ENCODE measurements at places on chromosomes 16 and 17. TPM values are rescaled to one million over a fixed set of nuclear protein-coding genes. Genes with fewer than 3 reads are reported as not detected.

DNA sequence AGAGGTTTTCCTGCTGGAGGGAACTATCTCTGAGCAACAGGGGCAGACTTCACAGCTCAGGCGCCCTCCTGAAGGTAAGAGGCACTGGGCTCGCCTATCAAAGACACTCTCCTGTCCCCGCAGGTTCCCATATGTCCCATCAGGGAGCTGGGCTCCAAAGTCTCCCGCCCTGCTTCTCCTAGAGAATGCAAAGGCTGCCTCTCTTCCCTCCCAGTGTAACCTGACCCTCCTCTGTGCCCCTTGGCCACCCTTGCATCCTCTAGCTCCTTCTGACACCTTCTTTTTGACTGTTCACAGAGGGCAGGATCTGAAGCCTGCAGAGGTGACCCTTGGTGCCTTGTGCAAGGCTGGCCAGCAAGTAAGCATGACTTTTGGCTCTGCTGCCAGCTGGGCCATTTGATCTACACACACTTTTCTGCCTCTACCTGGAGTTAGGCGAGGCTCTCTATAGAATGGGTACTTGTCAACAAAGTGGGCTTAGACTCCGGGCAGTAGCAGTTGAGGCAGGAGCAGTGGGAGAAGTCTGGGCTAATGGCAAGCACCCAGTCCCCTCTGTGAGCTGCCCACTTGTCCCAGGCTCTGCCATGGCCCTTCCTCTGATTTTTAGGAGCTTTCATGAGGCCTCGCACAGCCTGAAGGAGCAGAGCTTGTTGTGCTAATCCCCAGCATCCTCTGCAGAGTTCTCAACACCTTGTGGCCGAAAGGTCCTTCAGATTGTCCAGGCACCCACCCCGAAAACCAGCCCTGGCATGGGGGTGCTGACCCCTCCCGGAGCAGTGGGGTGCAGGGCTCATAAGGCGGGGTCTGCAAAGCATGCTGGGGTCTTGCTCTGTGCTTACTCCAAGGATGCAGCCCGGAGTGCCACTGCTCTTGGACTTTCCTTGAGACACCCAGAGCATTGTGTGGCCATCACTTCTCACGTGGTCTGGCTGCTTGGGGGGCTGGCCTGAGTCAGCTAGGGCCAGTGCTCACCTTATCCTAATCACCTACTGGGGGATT lies 122.9 kb downstream of the METRNL start:
- peak overlapping the region; percentile 11 for H3K27ac ChIP-seq
- no peaks in the 10 kb centered on the region for H3K36me3 ChIP-seq
- peaks cover 9% of the 10 kb centered on the region for H3K4me1 ChIP-seq
- no peak overlapping the region for H3K4me3 ChIP-seq
- peak; percentile 11 for DNase-seq

- no peak overlapping the region for H3K27ac ChIP-seq
- no peak overlapping the region for H3K4me3 ChIP-seq
Measured at GRCh38 chr17:17313350-17313991, 10.3 kb downstream of the NT5M start.

GRCh38 chr16:47956916-47957315 lies 198.9 kb downstream of the ABCC12 start:
- no peaks in the 10 kb centered on the region for H3K36me3 ChIP-seq
- H3K27me3 ChIP-seq, result no peaks in the 10 kb centered on the region
- H3K27ac ChIP-seq, result no peak overlapping the region
- H3K4me3 ChIP-seq, result no peak overlapping the region
- no peak for DNase-seq

- peaks cover 7% of the 10 kb centered on the region for H3K4me1 ChIP-seq
- no peak overlapping the region for H3K4me3 ChIP-seq
- H3K27ac ChIP-seq, result no peak overlapping the region
- H3K27me3 ChIP-seq, result no peaks in the 10 kb centered on the region
- DNase-seq, result no peak
Measured at GRCh38 chr16:56120447-56121155, 70.7 kb upstream of the GNAO1 start.

DNA sequence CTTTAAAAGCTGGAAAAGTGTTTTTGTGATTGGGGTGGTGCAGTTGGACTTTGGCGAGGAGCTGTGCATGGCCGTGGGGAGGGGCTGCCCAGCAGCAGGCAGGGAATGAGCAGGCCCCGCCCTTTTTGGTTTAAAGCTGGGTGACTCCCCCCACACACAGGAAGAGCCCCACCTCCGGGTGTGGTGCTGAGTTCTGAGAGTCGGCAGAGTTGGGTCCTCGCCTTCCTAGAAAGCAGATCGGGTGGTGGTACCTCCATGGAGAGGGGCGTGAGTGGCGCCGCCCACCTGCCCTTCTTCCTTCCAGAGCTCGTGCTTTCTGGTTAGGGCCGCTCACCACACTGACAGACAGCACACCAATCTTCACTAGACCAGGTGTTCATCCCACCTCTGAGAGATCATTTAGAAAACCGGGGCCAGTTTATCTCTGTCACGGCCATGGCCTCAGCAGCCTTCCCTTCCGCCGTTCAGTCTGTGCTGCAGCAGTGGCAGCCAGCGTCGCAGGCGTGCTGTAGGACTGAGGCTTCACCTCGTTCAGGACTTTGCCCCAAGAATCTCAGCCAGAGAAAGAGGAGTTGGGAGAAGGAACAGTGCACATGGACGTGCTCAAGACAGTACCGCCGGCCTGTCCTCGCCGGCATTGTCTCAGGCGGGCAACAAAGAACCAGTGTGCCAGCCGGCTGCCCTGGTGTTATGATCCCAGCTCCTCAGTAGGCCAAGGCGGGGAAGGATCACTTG lies 144.0 kb upstream of the CHMP6 start:
- peak; percentile 34 for DNase-seq
- no peaks in the 10 kb centered on the region for H3K4me1 ChIP-seq
- no peak overlapping the region for H3K4me3 ChIP-seq

GRCh38 chr17:56897646-56898424 lies 16.0 kb downstream of the TRIM25 start:
- no peaks in the 10 kb centered on the region for H3K36me3 ChIP-seq
- no peak overlapping the region for H3K27ac ChIP-seq

DNA sequence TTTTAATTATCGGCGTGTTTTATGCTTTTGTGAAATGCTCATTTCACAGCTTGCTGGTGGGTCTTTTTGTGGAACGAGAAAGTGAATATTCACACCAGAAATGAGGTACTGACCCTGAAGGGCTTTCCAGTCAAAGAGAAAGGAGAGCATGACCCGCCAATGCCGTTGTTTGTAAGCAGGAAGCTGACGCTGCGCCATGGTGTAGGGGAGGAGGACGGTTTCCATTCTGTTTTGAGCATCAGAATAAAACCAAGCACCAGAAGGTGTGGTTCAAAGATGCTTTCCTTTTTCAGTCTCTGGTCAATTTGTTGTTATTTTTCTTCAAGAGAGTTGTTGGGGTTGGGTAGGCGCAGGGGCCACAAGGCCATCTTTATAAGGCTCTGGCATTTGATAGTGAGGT lies 669.3 kb downstream of the WWOX start:
- DNase-seq, result no peak
- no peak overlapping the region for H3K4me3 ChIP-seq
- peaks cover 6% of the 10 kb centered on the region for H3K4me1 ChIP-seq
- H3K27me3 ChIP-seq, result no peaks in the 10 kb centered on the region
- no peaks in the 10 kb centered on the region for H3K36me3 ChIP-seq

DNA sequence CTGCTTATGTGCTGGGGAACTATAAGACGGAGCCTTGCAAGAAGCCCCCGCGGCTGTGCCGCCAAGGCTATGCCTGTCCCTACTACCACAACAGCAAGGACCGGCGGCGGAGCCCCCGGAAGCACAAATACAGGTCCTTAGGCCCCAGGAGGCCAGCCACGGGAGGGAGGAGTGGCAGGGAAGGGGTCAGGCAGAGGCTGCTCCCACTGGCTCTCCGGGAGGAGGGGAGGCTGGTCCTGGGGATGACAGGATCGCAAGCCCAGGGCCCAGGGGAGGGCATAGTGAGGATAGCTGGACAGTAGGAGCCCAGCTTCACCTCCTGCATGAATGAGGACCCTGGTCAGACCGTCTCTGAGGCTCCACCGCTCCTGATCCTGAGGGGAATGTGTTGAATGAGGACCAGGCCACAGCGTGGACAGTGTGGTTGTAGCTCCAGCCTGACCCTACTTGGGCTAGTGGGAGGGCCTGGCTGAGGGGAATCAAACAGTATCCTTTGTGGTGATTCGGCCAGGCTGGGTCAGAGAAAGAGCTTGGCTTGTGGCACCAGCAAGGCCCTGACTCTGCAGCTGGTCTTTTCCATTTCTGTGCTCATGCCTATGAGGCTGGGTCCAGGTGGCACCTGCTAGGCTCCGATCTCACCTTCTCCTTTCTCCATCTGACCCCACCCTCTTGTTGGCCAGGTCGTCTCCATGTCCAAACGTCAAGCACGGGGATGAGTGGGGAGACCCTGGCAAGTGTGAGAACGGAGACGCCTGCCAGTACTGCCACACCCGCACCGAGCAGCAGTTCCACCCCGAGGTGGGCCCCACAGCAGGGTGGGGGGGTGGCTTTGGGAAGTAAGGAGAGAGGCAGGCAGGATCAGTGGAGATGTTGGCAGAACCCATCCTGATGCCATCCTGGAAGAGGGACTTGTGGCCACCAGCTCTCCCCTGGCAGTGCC lies 28.7 kb downstream of the UNK start:
- no peaks in the 10 kb centered on the region for H3K36me3 ChIP-seq
- no peaks in the 10 kb centered on the region for H3K27me3 ChIP-seq
- no peak for DNase-seq
- no peak overlapping the region for H3K27ac ChIP-seq
- peaks cover 10% of the 10 kb centered on the region for H3K4me1 ChIP-seq

- H3K4me3 ChIP-seq, result no peak within 1 kb of the TSS
- H3K27ac ChIP-seq, result no peak within 1 kb of the TSS
- H3K36me3 ChIP-seq, result no peaks in the 10 kb centered on the region
- no peaks in the 10 kb centered on the region for H3K4me1 ChIP-seq
- no peaks in the 10 kb centered on the region for H3K27me3 ChIP-seq
Measured at GRCh38 chr17:41711669-41712400, at the start of gene GAST. GAST (plus strand) TSS chr17:41712331; CDS start chr17:41715437, 3,106 bp downstream.

DNA sequence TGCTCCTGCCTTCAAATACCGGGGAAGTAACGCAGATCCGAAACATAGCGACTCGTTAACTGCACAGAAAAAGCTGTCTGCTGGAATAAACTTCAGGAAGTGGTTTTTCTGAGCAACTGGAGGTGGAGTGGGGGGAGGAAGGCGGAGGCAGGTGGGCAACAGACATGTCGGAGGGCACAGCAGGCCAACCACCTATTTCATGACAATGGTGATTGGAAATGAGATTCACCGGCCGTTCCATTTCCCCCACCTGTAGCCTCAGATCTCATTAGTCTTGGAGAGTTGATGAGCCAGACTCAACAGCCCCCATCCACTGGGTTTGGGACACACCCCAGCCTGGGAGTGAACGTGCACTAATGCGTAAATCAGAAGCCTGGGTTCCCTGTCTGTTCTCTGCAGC lies 7.7 kb upstream of the PECAM1 start:
- H3K4me3 ChIP-seq, result no peak overlapping the region
- DNase-seq, result no peak
- no peaks in the 10 kb centered on the region for H3K27me3 ChIP-seq
- no peaks in the 10 kb centered on the region for H3K4me1 ChIP-seq
- H3K36me3 ChIP-seq, result no peaks in the 10 kb centered on the region

DNA sequence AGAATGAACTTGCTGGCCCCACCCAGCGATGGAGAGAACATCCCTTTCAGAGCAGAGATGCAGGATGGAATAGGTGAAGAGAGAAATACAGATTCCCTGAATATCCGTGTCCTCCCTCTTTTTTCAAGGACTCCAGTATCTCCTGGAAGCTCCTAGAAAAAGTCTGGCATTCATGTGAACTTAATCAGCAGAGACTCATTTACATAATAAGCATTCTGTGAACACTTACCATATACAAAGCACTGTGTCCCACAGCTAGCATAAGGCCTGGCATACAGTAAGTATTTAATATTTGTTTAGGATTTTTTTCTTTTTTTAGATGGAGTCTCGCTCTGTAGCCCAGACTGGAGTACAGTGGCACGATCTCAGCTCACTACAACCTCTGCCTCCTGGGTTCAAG lies 208.5 kb upstream of the RPL38 start:
- H3K27me3 ChIP-seq, result no peaks in the 10 kb centered on the region
- H3K36me3 ChIP-seq, result no peaks in the 10 kb centered on the region
- DNase-seq, result no peak

DNA sequence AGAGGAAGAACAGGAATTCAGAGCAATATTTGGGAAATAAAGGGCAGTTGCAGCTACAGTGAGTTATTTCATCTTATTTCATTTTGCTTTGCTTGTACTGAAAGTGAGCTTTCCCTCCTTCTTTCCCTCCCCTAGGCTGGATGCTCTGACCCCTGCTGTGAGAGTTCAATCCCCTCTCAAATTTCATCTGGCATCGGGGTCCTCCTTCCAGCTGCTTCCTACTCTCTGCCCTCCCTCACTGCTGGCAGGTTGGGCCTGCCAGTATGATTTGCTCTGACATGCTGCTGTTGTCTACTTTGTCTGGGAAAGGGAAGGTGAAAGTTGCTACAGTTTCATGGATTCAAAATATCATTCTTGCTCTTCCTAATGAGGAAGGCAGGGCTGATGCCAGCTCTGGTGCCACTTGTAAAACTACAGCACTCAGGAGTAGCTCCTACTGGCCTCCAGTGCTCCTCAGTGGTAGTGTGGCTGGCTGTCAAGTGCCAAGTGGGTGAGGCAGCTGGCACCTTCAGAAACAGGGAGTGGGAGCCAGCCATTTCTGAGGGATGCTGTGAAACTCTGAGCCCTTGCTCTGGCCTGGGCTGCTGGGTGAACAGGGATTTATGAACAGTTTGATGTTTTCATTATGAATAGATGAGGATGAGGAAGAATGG lies 408.6 kb downstream of the HAPSTR1 start:
- H3K4me3 ChIP-seq, result no peak overlapping the region
- no peaks in the 10 kb centered on the region for H3K36me3 ChIP-seq
- H3K27me3 ChIP-seq, result no peaks in the 10 kb centered on the region
- no peak overlapping the region for H3K27ac ChIP-seq

The SLC12A3 gene
- total RNA-seq, result 0.16 TPM

The MSLN gene
- total RNA-seq, result 1.5 TPM
